CD4-positive, alpha-beta T cell (primary cell): ENCODE measurements at places on chromosomes 2 and 18.

DNA sequence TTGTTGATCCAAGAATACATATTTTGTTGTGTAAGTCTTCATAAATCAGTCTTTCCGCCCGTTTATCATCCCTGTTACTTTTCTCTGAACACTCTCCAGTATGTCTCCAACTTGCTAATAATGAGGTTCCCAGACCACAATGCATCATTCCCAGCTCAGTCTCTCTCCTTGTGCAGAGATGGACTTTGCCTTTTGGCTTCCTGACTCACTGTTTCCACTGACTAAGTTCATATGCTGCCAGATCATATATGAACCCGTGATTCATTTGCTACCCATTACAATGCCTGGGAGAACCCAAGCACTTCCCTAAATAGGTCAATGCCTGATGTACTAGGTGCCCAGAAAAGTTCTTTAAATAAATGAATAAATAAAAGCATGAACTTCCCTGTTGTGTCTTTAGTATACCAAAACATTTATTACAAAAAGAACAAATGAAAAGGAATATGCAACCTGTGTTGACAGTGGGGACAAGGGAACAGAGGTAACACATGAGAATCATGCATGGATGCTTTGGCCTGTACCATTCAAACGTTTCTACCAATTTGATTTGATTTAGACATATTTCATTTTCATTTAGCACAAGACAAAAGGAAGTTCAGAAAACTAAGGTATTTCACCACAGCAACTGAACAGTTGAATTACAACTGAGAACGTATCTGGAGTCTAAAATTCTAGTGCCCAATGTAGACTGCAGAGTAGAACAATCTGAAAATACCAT lies 215.4 kb upstream of the HNRNPA3 start:
- peak; percentile 55 for DNase-seq

- no peak for DNase-seq
Measured at GRCh38 chr2:133523406-133523805, 44.9 kb downstream of the NCKAP5 start.

GRCh38 chr18:8656232-8656631 lies 47.0 kb downstream of the RAB12 start:
- DNase-seq, result no peak

DNA sequence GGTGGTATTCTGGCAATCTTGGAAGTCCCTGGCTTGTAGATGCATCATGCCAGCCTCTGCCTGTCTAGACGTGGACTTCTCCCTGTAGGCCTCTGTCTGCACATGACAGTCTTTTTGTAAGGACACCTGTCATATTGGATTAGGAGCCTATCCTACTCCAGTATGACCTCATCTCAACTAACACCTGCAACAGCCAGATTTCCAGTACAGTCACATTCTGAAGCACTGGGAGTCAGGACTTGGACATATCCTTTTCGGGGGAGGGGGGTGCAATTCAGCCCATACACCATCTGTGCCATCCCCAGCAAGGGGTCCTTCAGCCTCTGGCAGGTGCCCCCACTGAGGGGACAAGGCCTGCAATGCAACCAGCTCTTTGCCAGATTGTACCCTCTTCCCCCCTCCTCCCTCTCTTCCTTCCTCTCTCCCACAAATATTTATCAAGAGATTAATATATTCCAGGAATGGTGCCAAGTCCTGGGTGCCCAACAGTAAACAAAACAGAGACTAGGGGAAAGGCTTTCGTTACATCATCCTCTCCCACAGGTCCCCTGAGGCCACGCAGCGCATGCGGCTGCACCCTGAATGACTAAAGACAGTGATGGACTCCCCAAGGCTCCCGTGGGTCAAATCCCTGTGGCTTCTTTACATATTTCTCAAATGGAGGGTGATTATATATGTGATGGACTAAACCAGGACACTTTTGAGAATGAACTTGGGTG lies 20.5 kb upstream of the MYCN start:
- DNase-seq, result no peak

- no peak for DNase-seq
Measured at GRCh38 chr2:36409935-36410334, 54.4 kb downstream of the CRIM1 start.

DNA sequence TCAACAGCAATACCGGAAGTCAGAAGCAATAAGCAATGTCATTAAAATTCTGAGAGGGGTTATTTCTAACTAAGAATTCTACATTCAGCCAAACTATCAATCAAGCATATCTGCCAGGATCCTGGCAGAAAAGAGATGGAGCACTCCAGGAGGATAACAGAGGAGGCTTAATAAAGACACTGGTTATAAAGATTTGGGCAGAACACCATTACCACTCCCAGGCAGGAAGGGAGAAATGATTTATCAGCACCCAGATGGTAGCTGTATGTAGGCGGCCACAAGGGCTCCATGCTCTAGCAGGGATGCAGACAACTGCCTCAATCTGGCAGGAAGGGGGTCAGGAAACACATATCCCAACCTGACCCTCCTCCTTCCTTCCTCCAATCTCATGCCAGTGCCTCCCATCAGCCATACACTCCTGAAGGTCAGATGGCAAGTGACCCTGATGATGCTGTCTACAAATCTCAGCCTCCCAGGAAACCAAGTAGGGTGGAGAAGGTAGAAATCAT lies 20.5 kb upstream of the TNFAIP6 start:
- DNase-seq, result no peak

DNA sequence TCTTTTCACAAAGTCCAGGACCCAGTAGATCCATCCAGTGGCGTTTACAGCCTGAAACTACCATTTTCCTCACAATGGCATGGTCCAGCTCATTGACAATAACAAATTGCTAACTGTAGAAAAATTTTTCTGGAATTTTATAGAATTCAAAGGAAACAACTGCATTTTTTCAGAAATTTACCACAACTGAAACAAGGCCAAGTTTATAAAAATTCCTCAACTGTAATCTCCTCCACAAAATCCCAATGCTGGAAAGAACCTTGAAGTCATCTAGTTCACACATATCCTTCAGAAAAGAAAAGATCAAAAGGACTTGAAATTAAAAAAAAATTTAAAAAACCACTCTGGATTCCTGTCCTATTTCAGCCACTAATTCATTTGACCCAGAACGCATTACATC lies 226.0 kb upstream of the CTAGE1 start:
- no peak for DNase-seq

DNA sequence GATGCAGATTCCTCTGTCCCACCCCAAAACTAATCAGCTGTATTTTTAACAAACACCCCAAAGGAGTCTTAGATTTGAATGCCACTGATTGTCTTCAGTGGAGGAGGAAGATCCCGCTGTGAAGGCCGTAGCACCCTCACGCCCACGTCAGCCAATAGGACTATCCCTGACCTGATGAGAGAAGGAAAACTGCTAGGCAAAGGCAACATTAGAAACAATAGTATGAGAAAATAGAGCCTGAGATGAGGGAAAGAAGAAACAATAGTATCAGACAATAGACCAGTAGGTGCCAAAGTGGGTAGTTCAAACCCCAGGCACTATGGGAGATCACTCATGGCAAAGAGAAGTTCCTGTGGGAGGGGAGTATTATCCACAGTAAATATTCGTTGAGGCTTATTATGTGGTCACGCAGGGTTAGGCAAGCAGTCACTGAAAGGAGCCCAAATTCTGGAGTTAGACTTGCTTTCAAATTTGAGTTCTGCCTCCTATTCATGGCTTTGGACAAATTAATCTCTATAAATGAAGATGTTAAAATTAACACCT lies 2.8 kb downstream of the PCBP1 start:
- no peak for DNase-seq

GRCh38 chr2:144493027-144493809 lies 26.7 kb downstream of the ZEB2 start:
- DNase-seq, result no peak

GRCh38 chr2:129458436-129458835 lies 521.0 kb upstream of the RAB6C start:
- DNase-seq, result no peak

GRCh38 chr2:16049406-16049805 lies 109.1 kb downstream of the MYCN start:
- no peak for DNase-seq
